CD4-positive, alpha-beta T cell treated with Interleukin-4 for 4 hours (primary cell): ENCODE measurements at places on chromosomes 2 and 18.

- DNase-seq: no peak
These were observed 307.2 kb downstream of the FBXO15 start for GRCh38 chr18:73840319-73840945.

- DNase-seq: no peak
These were observed 152.3 kb downstream of the KCNE4 start for GRCh38 chr2:223203971-223204929.

- DNase-seq: no peak
These were observed 90.6 kb downstream of the TWIST2 start for GRCh38 chr2:238938401-238939055.

DNA sequence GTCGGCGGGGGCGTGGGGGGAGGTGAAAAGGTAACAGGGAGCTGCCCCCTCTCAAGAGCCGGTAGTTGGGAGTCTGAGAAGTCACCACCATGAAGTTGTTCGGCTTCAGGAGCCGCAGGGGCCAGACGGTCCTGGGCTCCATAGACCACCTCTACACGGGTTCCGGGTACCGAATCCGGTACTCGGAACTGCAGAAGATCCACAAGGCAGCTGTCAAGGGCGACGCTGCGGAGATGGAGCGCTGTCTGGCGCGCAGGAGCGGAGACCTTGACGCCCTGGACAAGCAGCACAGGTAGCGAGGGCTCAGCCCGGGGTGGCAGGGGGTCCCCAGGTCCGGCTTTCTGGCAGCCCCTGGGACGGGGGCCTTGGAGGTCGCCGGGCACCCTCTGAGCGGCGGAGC lies 47.1 kb upstream of the ZNF519 start:
- no peak for DNase-seq

DNA sequence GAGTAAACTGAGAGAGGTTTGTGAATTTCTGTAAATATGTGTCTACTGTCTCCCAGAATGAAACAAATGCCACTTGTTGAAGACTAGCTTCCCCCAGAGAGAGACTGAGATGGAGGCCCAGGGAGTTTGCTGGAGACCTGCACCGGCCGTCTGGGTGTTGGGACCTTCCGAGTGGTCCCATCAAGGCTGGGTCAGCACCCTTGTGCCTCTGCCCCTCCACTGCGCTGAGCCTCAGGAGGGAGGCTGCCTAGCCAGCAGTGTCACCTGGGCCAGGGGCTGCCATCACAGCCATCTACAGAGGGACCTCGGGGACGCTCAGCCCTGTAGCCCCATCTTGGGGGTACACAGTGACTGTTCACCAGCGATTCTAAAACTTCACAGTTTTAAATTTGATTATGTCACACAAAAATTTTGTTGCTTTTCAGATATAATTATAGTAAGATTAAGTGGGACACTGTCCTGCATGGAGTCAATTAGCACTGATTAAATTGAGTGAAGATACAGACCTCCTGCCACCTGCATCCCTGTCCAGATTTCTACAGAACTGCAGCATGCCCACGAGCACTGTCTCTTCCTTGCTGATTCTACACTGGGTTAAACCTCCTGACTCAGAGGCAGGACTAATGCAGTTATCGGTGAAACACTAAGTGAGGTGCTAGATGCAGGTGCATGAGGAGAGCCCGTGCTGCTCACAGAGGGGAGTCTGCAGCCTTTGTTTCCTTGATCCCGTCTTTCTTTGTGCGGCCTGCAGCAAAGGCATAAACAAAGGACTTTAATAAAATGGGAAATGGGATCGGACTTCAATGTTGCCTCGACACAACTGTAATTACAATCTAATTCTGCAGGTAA lies 50.5 kb downstream of the TMEM18 start:
- DNase-seq: no peak

- no peak for DNase-seq
These were observed 48.2 kb downstream of the RNF138 start for GRCh38 chr18:32139835-32140283.

- DNase-seq: no peak
These were observed 575 bp downstream of the TMEM150A start for GRCh38 chr2:85601771-85602475.
